ENCODE measurements at places on chromosomes 7 and 10.

- DNase-seq, result no peak
These were observed 80.1 kb downstream of the MTERF1 start for GRCh38 chr7:91800389-91800788.

GRCh38 chr10:98168147-98168546 is 33.7 kb downstream of the R3HCC1L start:
- no peak for DNase-seq

DNA sequence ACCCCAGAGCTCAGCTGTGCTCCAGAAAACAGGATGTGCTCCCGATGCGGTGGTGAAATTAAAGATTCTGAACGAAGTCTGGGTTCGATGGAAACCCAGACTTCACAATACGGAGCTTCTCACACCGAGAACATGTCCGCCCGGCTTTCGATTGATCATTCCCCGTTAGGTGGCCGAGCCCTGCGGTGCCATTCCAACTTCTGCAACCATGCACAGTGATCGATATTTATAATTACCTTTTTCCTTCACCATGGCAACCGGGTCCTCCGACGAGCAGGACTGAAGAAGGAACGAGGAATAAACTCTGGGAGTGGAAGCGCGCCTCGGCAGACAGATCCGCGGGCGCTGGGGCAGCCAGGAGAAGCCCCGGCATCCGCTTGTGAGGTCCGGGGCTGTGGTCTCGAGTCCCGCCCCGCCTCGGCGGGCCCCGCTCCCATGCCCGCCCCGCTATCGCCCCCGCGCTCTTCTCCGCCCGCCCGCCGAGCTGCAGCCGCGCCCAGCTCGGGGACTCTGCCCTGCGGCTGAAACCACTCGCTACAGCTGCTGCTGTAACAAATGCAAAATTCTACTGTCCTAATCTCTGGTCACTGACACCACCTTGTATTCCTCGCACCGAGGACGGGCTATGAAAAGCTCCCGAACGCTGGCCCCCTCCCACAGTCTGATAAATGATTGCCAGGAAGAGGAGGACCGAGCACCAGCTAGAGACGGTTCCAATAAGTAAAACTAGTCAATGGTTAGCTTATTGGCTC is 26.2 kb downstream of the ABLIM1 start:
- DNase-seq, result peak; percentile 83

DNA sequence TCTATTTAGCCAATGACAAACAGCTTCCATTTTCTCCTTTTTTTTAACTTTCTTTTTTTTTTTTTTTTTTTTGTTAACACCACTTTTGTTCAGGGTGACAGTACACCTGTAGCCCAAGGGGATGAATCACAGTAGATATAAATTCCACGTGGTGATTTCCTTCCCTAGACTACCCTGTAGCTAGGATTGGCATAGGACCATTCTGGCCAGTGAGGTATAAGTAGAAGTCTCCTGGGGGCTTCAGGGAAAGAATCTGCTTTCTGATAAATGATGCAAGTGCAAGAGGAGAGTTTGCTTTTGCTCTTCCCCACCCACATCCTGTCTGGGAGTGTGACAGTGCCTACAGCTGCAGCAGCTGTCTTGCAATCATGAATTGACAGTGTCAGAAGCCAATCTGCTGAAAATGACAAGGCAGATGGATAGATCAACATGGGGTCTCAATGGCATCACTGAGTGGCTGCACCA is 63.2 kb upstream of the TOMM7 start:
- no peak for DNase-seq
